ENCODE measurements at places on chromosomes 11 and 22. TPM values are rescaled to one million over a fixed set of nuclear protein-coding genes. Genes with fewer than 3 reads are reported as not detected.
A peak's percentile ranks its signal among the peaks of the same experiment; 100 is the strongest.

Gene SC5D
- 24.8 TPM for total RNA-seq

Gene TNNI2
- not detected for total RNA-seq

Gene CYP2D6
- 3.7 TPM for total RNA-seq

Gene RTN4RL2
- 1.6 TPM for total RNA-seq

Gene SLC15A3
- 7.4 TPM for total RNA-seq

Gene KLHL35
- total RNA-seq = 0.55 TPM

Gene MS4A7
- total RNA-seq = 1.6 TPM

Gene OR6A2
- total RNA-seq = not detected

Gene MS4A15
- total RNA-seq = not detected

Gene TMEM191C
- total RNA-seq = 5.1 TPM

Gene RFPL3
- not detected for total RNA-seq

DNA sequence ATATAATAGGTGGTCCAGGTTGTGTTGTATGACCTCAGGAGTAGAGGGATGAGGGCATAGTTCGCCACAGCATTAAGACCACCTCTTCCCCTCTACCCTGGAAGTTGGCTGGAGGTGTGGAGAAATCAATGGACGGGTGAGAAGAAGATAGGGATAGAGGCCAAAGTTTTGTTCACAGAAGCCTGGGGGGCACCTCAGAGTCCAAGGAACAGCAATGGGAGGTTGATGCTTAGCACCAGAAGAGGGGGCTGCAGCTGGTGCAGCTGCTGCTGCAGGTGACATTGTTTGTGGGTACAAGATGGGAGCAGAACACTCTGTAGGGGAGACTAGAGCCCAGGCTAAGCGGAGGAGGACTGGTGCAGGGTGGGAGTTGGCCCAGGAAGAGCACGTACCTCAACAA is 31.2 kb upstream of the SPON1 start:
- H3K27me3 ChIP-seq = peaks cover 1% of the 10 kb centered on the region
- DNase-seq = no peak
- H3K27ac ChIP-seq = no peak overlapping the region
- peaks cover 14% of the 10 kb centered on the region for H3K4me1 ChIP-seq
- no peak overlapping the region for H3K4me3 ChIP-seq

GRCh38 chr22:49243965-49244364 is 583.7 kb downstream of the BRD1 start:
- H3K4me1 ChIP-seq = no peaks in the 10 kb centered on the region
- H3K27ac ChIP-seq = no peak overlapping the region
- peaks cover 2% of the 10 kb centered on the region for H3K27me3 ChIP-seq

DNA sequence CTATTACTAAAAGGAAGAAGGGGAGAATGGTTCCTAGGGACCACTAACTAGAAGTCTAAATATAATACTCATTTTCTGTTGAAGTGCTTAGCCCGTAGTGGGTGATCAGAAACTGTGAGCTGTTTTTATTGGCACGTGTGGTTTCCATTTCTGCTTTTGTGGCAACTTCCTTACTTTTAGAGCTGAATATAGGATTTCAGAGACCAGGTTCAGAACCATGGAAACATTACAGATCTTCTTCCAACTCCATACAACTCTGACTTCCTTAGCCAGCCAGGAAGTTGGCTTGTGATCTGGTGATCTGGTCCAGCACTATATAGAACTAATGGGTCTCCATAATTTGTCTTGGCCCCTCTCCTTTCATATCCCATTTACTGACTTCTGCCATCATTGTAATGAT is 2.6 kb upstream of the ME3 start:
- peaks cover 36% of the 10 kb centered on the region for H3K27me3 ChIP-seq
- H3K27ac ChIP-seq = no peak overlapping the region
- no peaks in the 10 kb centered on the region for H3K36me3 ChIP-seq

DNA sequence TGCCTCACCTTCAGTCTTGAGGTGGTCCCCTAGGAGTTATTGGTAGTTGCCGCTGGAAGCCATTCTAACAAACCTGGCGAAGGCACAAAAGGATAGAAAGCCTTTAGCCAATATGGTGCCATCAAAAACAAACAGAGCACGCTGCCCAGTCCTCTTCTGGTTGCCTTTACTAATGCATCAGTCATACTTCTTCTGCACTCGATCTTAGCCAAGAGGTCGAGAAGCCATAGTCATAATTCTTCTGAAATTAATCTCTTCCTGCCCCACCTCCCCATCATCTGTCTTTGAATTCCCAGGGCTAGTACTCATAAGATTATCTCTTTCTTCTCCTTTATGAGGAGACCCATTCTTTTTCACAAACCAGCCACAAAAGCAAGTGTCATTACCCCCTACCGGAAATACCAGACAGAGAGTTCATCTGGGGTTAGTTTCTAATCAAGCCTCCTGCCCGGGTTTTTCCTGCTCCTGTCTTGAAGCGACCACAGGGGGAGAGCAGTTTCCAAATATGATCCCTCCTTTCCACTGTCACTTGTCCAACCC is 21.4 kb upstream of the EHF start:
- H3K27me3 ChIP-seq = peaks cover 13% of the 10 kb centered on the region
- no peak overlapping the region for H3K4me3 ChIP-seq
- H3K36me3 ChIP-seq = no peaks in the 10 kb centered on the region

DNA sequence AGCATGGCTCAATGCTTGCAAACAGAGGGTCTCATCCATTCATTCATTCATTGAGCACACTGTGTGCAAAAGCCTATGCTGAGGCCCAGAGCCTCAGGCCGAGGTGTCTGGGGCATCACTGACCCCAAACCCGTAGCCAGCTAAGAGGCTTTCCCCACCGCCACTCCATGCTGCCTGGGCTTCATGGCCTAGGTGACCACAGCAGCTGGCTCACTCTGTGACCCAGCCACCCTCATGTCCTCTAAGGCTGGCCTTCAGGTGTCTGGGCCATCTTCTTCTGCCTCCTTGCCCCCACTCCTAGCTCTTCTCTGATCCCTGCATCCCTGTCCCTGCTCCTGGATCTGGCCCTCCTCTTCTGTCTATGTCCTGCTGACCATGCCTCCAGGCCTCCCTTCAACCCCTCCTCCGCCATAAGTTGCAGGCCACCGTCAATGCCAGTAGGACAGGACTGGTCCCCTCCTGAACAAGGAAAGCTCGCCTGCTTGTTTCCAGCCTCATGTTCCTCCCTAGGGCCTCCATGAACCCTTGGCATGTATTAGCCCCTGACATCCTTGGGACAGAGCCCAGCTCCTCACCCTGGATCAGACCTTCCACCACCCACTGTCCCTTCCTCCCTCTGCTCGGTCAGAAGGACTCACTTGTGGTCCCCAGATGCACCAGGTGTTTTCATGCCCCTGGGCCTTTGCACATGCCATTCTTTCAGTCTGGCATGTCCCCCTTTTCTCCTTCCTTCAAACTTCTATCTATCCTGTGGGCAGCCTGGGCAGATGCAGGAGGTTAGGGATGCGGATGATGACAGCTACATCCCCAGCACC is 92.8 kb downstream of the MYEOV start:
- DNase-seq = peak; percentile 14
- peaks cover 2% of the 10 kb centered on the region for H3K27me3 ChIP-seq
- no peaks in the 10 kb centered on the region for H3K36me3 ChIP-seq
- H3K27ac ChIP-seq = no peak overlapping the region

- no peaks in the 10 kb centered on the region for H3K27me3 ChIP-seq
- no peaks in the 10 kb centered on the region for H3K36me3 ChIP-seq
- peaks cover 4% of the 10 kb centered on the region for H3K4me1 ChIP-seq
These were observed 9.3 kb upstream of the ACAT1 start for GRCh38 chr11:108112057-108112456.

- no peaks in the 10 kb centered on the region for H3K36me3 ChIP-seq
- H3K4me3 ChIP-seq = no peak overlapping the region
- DNase-seq = no peak
- H3K4me1 ChIP-seq = peaks cover 10% of the 10 kb centered on the region
- peaks cover 6% of the 10 kb centered on the region for H3K27me3 ChIP-seq
These were observed 4.6 kb downstream of the MRGPRX2 start for GRCh38 chr11:19055905-19056304.

DNA sequence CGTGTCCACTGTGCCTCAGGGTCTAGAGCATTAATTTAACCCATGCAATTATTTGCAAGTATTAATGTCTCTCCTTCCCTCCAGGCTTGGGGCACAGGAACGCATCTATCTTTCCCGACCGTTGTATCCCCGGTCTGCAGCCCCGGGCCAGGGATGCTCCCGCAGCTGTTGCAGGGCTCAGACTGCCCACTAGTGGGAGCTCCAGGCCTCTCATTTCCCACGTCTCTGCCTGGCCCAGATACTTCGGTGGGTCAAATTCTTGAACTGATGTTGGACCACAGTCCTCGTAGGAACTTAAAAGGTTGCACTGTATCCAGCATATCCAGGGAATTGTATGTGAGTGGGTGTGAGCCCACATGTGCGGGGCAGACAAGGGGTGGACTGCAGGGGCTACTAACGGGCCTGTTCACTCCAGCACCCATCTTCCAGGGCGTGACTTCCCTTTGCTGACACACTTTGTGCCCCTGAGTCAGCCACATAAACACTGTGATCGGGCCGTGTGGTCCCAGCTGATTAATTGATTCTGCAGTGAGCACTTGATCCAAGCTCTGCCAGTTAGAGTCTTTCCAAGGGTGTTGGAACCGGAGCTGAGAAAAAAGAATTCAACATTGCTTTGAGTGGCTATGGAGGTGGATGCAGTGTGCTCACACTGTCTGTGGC is 451.3 kb downstream of the TBC1D22A start:
- H3K4me3 ChIP-seq = no peak overlapping the region
- H3K36me3 ChIP-seq = no peaks in the 10 kb centered on the region
- H3K27me3 ChIP-seq = no peaks in the 10 kb centered on the region
- H3K27ac ChIP-seq = no peak overlapping the region

- no peak overlapping the region for H3K4me3 ChIP-seq
- DNase-seq = no peak
- no peak overlapping the region for H3K27ac ChIP-seq
- no peaks in the 10 kb centered on the region for H3K27me3 ChIP-seq
These were observed 12.7 kb downstream of the TMEM41B start for GRCh38 chr11:9301720-9302119.

GRCh38 chr22:20964799-20965103 is 2.3 kb upstream of the AIFM3 start:
- DNase-seq = no peak
- peaks cover 12% of the 10 kb centered on the region for H3K27me3 ChIP-seq
- H3K36me3 ChIP-seq = no peaks in the 10 kb centered on the region
- H3K4me3 ChIP-seq = peak overlapping the region; percentile 72
- no peak overlapping the region for H3K27ac ChIP-seq

GRCh38 chr11:35683728-35684339 is 21.3 kb downstream of the TRIM44 start:
- H3K4me3 ChIP-seq = no peak overlapping the region
- H3K4me1 ChIP-seq = peaks cover 20% of the 10 kb centered on the region
- H3K36me3 ChIP-seq = peaks cover 21% of the 10 kb centered on the region
- H3K27me3 ChIP-seq = no peaks in the 10 kb centered on the region

GRCh38 chr22:47069270-47069669 is 306.8 kb downstream of the TBC1D22A start:
- H3K4me1 ChIP-seq = peaks cover 10% of the 10 kb centered on the region
- peaks cover 16% of the 10 kb centered on the region for H3K36me3 ChIP-seq
- H3K27ac ChIP-seq = no peak overlapping the region
- no peak for DNase-seq

- H3K4me1 ChIP-seq = no peaks in the 10 kb centered on the region
- H3K36me3 ChIP-seq = no peaks in the 10 kb centered on the region
- no peak overlapping the region for H3K4me3 ChIP-seq
- no peak for DNase-seq
These were observed 89.3 kb downstream of the ARHGAP42 start for GRCh38 chr11:100776212-100776896.

- H3K27me3 ChIP-seq = no peaks in the 10 kb centered on the region
- peaks cover 52% of the 10 kb centered on the region for H3K4me1 ChIP-seq
- DNase-seq = no peak
- peaks cover 49% of the 10 kb centered on the region for H3K36me3 ChIP-seq
These were observed 7.0 kb upstream of the RRM1 start for GRCh38 chr11:4087551-4087950.

GRCh38 chr11:96293109-96293508 is 49.9 kb downstream of the MAML2 start:
- peak overlapping the region; percentile 46 for H3K27ac ChIP-seq
- no peak for DNase-seq
- peaks cover 10% of the 10 kb centered on the region for H3K36me3 ChIP-seq
- no peaks in the 10 kb centered on the region for H3K27me3 ChIP-seq
- H3K4me3 ChIP-seq = peak overlapping the region; percentile 45

GRCh38 chr11:65071907-65072630 is 11.8 kb downstream of the CDCA5 start:
- no peak overlapping the region for H3K27ac ChIP-seq
- peaks cover 8% of the 10 kb centered on the region for H3K4me1 ChIP-seq
- H3K4me3 ChIP-seq = no peak overlapping the region
- no peaks in the 10 kb centered on the region for H3K27me3 ChIP-seq

DNA sequence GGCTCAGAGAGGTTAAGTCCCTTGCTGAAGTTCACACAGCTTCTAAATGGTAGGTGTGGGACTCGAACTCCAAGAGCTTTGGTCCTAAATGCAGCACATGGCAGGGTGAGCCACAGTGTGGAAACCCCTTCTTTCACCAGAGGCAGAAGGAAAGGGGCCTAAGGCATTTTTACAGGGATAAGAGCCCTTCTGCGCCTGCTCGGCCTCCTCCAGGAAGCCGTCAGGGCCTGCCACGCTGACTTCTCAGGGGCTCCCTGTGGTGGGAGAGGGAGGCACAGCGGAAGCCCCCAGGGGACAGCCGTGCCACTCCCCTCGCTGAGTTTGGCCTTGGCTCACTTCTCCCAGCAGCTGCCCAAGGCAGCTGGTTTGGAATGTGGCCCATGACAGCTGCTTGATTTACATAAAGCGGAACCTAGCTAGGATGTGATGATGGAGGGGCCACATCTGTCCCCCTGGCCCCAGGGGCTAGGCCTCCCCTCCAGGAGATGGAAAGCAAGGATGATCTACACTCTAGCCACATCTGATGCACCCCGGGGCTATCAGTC is 35.4 kb downstream of the CD82 start:
- H3K27ac ChIP-seq = no peak overlapping the region
- peaks cover 3% of the 10 kb centered on the region for H3K36me3 ChIP-seq
- no peak for DNase-seq

- peak overlapping the region; percentile 91 for H3K4me3 ChIP-seq
- no peak for DNase-seq
- H3K27me3 ChIP-seq = no peaks in the 10 kb centered on the region
- H3K36me3 ChIP-seq = peaks cover 20% of the 10 kb centered on the region
- H3K27ac ChIP-seq = peak overlapping the region; percentile 90
- H3K4me1 ChIP-seq = peaks cover 22% of the 10 kb centered on the region
These were observed 701 bp downstream of the TMEM216 start for GRCh38 chr11:61392981-61393595.

- H3K27ac ChIP-seq = no peak overlapping the region
- no peak overlapping the region for H3K4me3 ChIP-seq
- H3K27me3 ChIP-seq = peaks cover 7% of the 10 kb centered on the region
These were observed 455.6 kb downstream of the BUD13 start for GRCh38 chr11:116317212-116317611.

- H3K4me3 ChIP-seq = no peak overlapping the region
- no peaks in the 10 kb centered on the region for H3K4me1 ChIP-seq
- H3K36me3 ChIP-seq = no peaks in the 10 kb centered on the region
- H3K27ac ChIP-seq = no peak overlapping the region
These were observed 22.7 kb upstream of the RASD2 start for GRCh38 chr22:35517769-35518530.

- peaks cover 27% of the 10 kb centered on the region for H3K4me1 ChIP-seq
- H3K36me3 ChIP-seq = peaks cover 7% of the 10 kb centered on the region
- H3K4me3 ChIP-seq = peak overlapping the region; percentile 67
- H3K27ac ChIP-seq = no peak overlapping the region
- no peaks in the 10 kb centered on the region for H3K27me3 ChIP-seq
These were observed 41.4 kb upstream of the PCF11 start for GRCh38 chr11:83115551-83115950.

All from activated naive CD8-positive, alpha-beta T cell treated with anti-CD3 and anti-CD28 coated beads, Interleukin-2, amount 10 ng/mL, durations not matched to agents 7 days and 5 days (primary cell).